ENCODE measurements at places on chromosomes 6 and 20.

GRCh38 chr20:49768204-49769047, 44.2 kb upstream of the SLC9A8 start:
- DNase-seq = peak; percentile 80

DNA sequence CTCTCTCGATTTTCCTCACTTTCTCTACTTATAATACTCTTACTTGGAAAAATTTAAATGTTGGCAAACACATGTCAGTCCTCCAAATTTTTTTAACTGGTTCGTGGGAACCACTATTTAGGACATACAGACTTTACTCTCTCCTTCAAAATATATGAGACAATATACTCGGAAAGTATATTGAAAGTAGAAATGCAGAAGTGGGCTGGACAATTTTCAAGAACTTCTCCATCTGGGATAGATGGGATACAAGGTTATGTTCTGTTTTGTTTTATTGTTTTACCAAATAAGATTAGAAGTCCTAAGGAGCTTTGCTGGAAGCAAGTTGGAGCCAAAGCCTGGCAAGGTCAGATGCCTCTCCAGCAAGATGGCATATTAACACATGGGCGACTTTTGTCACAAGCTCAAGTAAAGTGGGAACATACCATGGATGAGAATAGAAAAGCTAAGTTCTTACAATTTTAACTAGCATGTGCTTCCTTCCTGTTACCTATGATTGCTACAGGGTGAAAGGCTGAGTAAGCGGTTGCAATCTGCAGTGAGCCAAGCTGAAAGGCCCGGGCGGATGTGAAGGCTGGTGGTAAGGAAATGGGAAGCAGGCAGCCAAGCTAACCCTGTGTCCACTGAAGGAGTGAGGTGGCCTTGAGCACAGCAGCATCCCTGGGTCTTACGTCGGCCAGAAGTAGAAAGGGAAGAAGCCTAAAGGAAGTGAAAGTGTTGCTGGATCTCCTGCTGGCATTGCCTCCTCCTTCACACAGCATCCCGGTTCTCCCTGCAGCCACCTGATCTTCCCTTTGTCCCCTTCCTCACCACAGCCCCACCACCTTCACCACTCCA, 7.1 kb downstream of the MAP3K5 start:
- DNase-seq = no peak

GRCh38 chr20:21326700-21327099, 23.6 kb downstream of the XRN2 start:
- DNase-seq = no peak

DNA sequence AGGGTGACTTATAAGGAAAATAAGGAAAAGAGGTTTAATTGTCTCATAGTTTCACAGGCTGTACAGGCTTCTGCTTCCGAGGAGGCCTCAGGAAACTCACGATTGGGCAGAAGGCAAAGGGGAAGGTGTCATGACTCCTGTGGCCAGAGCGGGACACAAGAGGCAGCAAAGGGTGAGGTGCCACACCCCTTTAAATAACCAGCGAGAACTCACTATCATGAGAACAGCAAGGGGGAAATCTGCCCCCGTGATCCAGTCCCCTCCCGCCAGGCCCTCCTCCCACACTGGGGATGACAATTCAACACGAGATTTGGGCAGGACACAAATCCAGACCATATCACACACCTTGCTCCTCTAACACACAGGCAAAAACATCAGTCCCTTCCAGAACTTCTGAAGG, 254.0 kb downstream of the DLL1 start:
- no peak for DNase-seq

GRCh38 chr6:52260634-52261033, 16.3 kb upstream of the IL17F start:
- DNase-seq = no peak

GRCh38 chr6:128415387-128415786, 105.0 kb downstream of the PTPRK start:
- no peak for DNase-seq

- DNase-seq = peak; percentile 72
These were observed 157.8 kb upstream of the PREP start for GRCh38 chr6:105560611-105561066.

DNA sequence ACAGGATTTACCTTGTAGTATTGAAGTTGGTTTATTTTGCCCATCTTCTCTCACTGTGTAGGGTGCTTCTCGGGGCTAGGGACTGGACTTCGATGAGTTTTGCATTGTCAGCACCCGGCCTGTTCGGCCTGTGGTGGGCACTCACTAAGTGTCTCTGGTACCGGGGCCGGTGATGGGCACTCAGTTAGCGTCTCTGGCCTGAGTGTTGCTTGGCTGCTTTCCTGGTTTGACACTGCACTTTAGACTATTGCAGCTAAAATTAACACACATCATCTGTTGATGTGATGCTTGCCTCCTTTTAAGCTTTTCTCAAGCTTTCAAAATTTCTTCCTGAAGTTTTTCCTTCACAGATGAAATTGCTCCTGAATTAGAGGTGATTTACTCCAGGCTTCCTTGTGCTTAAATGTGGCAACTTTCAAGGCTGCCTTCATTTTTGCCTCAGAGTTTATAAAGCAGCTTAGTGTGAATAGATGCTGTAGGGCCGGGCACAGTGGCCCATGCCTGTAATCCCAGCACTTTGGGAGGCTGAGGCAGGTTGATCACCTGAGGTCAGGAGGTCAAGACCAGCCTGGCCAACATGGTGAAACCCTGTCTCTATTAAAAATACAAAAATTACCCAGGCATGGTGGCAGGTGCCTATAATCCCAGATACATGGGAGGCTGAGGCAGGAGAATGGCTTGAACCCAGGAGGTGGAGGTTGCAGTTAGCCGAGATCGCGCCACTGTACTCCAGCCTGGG, 41.7 kb upstream of the TULP4 start:
- DNase-seq = no peak

GRCh38 chr6:33132081-33132524, 56.3 kb downstream of the HLA-DPB1 start:
- DNase-seq = no peak

DNA sequence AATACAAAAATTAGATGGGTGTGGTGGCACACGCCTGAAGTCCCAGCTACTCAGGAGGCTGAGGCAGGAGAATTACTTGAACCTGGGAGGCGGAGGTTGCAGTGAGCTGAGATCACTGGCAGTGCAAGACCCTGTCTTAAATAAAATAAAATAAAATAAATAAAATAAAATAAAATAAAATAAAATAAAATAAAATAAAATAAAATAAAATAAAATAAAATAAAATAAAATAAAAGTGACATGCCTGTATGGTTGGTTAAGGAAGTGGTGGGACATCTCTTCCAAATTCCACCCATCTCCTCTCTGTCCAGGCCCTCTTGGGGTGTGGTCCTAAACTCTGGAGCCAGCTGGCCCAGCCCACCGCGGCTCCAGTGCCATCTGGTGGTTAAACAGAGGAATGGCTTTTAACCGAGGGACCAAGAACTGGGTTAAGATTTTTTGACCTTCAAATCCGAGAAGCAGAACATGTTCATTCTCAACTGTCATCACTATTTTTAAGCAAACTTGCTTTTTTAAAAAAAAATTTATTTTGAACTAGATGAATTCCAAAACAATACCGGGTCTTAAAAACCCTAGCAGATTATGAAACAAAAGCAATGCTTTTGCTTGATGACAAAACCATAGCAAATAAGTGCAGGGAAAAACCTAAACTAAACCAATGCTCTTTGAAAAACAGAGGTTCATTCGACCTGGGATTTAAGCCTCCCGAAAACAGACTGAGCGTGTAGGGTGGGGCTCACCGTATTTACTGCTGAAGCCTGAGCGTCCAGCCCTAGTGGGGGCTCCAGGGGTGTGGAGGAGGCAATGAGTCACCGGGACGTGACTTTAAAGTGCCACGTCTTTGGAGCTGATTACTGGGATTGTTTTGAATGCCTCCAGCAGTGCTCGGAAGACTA, 68.8 kb downstream of the CDC5L start:
- peak; percentile 30 for DNase-seq

DNA sequence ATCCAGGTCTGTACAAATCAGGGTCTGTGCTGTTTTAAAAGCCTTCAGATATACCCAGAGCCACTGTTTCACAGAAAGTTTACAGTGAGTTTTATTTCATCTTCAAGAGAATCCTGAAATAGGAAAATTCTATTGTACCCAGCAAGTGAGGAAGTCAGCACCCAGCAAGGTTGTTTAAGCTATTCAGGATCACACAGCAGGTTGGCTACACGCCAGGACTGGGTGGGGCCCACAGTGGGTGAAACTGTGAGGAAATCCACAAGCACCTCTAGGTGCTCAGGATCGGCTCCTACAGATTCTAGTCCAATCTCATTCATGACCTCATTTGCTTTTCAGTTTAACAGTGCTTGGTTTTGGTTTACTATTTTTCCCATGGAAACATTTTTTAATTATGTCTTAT, 128.9 kb downstream of the SYNDIG1 start:
- DNase-seq = no peak

DNA sequence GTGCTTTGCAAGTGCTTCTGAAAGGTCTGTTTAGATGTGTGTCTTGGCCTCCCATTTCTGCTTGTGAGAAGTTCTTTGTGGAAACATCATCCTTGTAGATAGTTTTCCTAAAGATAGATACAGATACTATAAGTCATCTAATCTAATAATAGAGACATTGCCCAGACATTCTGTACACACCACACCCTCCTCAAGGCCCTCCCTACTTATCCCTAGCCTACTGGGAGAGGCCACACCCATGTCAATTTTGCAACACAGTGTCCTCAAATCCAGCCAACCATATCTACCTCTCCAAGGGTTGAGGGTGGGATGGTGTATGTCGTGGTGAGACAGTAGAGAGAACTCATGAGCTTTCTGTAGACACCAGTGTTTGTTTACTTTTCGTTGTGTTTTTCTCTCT, 6.2 kb downstream of the KDM1B start:
- no peak for DNase-seq

GRCh38 chr6:37119387-37119886, 50.5 kb upstream of the PIM1 start:
- DNase-seq = no peak

DNA sequence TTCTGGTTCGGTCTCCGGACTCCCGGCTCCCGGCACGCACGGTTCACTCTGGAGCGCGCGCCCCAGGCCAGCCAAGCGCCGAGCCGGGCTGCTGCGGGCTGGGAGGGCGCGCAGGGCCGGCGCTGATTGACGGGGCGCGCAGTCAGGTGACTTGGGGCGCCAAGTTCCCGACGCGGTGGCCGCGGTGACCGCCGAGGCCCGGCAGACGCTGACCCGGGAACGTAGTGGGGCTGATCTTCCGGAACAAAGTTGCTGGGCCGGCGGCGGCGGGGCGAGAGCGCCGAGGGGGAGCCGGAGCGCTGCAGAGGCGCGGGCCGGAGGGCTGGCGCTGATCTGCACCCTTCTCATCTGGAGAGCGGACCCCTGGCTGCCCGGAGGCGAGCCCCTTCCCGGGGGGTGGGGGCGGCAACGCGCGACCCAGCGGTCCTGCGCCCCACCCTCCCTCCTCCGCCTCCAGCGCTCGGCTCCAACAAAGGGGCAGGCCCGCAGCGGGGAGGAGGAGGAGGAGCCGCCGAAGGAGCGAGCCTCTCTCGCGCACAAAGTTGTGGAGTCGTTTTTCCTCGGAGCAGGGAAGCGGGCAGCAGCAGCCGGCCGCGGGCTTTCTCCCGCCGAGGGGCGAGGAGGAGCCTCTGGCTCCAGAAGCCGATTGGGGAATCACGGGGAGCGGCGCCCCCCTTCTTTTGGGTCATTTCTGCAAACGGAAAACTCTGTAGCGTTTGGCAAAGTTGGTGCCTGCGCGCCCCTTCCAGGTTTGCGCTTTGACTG, at the start of gene UTRN:
Gene UTRN (plus strand): TSS at position 553 of the 765 bp plus-strand sequence. CDS start 6,494 bp downstream, outside the sequence.
- peak; percentile 82 for DNase-seq

DNA sequence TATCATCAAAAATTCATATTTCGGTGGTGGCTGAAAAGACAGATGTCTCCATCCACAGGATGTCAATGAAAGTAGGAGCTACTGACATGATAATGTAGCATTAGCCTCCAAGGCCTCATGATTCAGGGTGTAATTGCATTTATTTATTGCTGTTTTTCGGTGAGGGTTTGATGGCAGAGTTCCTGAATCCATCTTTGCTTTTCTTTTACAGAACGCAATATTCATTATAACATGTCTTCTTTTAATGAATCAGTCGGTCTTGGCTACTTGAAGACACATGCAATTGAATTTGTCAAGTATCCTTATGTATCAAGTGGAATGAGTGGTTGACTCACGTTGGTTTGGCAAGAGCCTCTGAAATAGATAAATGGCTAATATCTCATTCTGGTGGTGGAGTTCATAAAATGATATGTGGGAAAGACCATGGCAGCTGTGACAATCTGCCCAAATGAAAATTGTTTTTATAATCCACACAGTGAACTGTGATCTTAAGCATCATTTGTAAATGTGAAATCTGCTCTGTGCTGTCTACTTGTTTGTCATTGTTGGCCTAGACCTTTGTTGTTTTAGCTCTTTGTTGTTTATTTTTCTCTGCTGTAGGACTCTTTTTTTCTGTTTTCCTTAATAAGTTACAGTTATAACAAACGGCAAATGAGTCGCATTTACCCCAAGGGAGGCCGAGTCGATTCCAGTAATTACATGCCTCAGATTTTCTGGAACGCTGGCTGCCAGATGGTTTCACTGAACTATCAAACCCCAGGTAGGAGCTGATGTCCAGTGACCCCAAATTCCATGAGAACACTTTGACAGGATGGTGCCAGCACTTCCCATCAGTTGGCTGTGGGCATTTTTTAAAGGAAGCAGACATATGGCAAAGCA, 105.7 kb upstream of the LAMP5 start:
- DNase-seq = peak; percentile 60

DNA sequence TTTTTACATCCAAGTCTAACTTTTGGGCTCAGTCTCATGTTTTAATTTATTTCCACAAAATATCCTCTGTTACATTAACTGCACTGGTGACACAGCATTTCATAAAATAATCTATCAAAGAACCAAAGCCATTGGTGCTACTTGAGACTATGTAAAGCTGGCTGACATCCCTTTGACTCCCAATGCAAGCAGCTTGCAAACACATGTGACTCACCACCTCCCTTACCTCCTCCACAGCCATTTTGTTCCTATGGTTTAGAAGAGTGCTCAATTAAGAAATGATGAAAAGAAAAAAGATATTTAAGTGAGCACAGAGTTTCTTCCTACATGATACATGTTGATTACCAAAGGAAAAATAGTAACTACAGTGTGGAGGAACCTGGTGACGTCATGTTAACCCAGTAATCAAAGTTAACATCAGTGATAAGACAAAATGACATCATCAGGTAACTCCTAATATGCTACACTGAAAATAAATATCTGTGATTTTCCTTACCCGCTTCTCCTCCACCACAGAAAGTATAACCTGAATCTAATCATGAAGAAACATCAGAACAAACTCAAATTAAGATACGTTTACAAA, 53.3 kb upstream of the LGSN start:
- no peak for DNase-seq

- no peak for DNase-seq
These were observed 338.3 kb upstream of the NT5E start for GRCh38 chr6:85111481-85112011.

GRCh38 chr6:158910484-158911440, 89.2 kb downstream of the RSPH3 start:
- DNase-seq = peak; percentile 75
